NCI-H1694 (cell line): ENCODE measurements at places on chromosomes 1 and 21.

DNA sequence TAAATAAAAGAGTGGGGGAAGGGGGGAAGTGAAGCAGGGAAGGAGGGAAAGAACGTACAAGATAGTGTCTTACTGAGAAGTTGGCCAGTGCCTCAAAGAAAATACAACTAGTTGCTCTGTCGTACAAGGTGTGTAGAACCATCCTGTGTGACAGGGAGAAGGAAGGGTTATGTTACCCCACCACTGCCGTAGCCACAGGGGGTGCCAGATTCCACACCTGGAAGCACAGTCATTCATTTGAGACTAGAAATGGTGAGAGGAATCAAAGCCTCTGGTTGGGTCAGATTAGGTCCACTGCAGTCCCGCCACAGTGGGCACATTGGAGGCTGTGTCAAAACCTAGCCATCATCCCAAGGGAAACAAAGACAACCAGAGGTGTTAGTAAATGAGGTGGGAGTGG lies 2.7 kb upstream of the ERI3 start:
- DNase-seq: no peak

- no peak for DNase-seq
Measured at GRCh38 chr1:44707959-44708831, 22.8 kb downstream of the RNU5D-1 start.

- no peak for DNase-seq
Measured at GRCh38 chr1:19445417-19446342, 39.7 kb downstream of the CAPZB start.

- peak; percentile 87 for DNase-seq
Measured at GRCh38 chr1:94039871-94040569, 80.9 kb downstream of the ABCA4 start.

GRCh38 chr1:153536671-153537375 lies 1.0 kb upstream of the S100A6 start:
- no peak for DNase-seq

DNA sequence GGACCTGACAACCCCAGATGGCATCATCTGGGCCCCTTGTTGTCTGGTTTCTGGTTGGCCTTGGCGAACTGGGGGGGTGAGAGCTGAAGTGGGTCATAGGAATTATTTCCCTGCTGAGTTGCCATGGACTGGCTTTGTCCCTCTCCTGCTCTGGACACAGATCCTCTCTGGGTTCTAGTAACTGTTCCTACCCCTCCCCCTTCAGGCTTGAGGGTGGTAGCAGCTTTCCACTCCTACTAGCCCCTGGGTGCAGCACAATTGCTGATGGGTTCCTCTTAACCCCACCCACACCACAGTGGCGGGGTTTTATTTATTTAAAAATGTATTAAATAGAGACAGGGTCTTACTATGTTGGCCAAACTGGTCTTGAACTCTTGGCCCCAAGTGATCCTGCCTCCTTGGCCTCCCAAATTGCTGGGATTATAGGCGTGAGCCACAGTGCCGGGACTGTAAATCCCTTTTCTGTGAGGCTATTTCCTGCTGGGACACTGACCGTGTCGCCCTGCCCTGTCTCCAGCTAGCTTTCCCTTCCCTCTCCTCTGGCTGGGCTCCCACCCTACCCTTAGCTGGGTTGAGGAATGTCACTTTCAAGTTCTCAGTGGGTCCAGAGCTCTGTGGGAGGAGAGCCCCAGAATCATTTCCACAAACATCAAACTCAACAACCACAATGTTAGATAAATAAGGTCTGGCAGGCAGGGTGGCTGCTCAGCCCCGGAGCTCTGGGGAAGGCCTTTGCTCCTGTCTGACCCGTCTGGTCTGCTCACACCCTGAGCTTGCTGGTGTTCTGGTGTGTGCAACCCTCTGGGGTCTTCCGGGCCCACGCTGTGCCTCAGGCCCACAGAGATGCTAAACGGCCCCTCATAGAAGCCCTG lies 112.7 kb upstream of the WNT4 start:
- DNase-seq: no peak

GRCh38 chr21:37101384-37101783 lies 28.3 kb downstream of the TTC3 start:
- no peak for DNase-seq

DNA sequence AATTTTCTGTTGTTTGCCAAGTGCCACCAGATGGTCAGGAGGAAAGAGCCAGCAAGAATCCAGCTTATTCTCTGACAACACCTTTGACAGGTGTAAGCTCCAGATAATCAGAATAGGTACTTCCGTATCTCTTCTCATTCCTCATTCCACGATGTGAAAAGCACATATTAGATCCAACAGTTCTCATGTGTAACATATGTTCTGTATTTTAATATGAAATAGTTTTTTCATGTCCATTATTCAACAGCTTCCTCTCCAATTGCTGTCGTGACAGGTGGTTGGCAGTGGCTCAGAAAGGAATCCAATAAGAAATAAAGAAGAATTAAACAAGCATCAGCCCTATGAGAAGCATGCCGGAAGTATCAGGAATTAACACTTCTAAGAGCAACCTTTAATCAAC lies 1624.7 kb downstream of the MRPL39 start:
- DNase-seq: no peak

DNA sequence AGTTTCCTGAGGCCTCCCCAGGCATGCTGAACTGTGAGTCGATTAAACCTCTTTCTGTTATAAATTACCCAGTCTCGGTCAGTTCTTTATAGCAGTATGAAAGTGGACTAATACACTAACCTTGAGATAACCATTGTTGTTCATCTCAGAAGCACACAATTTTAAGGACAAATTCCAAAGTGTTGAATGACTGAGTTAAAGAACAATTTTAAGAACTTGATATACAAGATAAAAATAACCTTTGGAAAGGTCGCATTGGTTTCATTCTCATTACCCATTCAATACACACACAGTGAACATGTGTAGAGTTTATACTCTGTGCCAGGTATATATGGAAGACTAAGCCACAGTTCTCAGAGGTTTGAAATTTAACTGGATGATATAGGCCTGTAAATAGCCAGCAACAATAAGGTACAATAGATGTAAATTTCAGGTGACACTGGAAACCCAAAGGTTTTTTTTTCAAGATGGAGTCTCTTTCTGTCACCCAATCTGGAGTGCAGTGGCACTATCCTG lies 19.1 kb upstream of the SRSF10 start:
- DNase-seq: no peak

DNA sequence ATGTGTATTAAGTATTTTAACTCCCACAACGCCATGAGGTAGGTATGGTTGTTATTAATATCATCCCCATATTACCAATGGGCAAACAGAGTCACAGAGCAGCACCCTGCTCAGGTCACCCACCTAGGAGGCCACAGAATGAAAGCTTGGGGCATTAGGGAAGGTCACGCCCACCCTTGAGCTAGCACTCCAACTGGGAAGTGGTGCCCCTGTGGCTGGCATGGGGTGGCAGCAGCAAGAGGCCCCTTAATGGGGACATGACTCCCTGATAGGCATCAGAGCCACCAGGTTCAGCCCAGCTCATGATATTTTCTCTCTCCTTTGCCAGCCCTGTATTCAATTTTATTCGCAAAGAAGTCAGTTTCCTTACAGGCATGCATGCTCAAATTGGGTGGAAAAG lies 90.6 kb downstream of the DMRTB1 start:
- DNase-seq: no peak
